ENCODE measurements at places on chromosomes 2 and 18.
A peak's percentile ranks its signal among the peaks of the same experiment; 100 is the strongest.

- no peak for DNase-seq
These were observed 1.8 kb downstream of the NMI start for GRCh38 chr2:151287513-151288250.

GRCh38 chr2:80303909-80304837, at the start of gene LRRTM1:
LRRTM1 (minus strand) TSS chr2:80304752; CDS start chr2:80303819, 933 bp downstream.
- DNase-seq, result peak; percentile 9

GRCh38 chr2:240567137-240567871, 980 bp upstream of the RNPEPL1 start:
- DNase-seq, result no peak

GRCh38 chr2:60873381-60873780, 8.0 kb upstream of the REL start:
- DNase-seq, result no peak

DNA sequence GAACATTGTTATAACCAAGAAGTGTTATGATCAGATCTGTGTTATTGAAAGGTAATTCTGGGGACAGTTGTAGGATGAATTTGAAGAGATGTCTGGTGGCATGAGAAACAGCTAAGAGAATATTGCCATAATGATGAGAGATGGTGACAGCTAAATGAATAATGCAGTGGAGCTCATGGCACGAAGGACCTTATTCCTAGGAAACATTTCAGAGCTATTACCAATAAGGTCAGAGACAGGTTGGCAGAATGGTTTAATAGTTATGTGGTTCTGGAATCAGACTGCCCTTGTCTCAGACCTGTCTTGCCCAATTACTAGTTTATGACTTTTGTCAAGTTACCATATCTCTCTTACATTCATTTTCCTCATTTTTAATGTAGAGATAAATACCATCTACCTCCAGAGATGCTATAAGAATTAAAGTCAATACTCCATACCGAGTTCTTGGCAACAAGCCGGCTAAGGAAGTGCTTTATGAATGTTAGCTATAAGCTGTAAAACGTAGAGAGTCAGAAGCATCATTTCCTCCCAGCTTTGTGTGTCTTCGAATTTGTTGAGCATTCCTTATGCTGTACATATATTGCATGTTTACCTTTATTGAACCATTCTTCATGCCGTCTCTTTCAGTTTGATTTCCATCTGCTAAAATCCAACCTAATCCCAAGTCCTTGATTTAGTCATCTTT, 73.6 kb upstream of the COL5A2 start:
- no peak for DNase-seq

DNA sequence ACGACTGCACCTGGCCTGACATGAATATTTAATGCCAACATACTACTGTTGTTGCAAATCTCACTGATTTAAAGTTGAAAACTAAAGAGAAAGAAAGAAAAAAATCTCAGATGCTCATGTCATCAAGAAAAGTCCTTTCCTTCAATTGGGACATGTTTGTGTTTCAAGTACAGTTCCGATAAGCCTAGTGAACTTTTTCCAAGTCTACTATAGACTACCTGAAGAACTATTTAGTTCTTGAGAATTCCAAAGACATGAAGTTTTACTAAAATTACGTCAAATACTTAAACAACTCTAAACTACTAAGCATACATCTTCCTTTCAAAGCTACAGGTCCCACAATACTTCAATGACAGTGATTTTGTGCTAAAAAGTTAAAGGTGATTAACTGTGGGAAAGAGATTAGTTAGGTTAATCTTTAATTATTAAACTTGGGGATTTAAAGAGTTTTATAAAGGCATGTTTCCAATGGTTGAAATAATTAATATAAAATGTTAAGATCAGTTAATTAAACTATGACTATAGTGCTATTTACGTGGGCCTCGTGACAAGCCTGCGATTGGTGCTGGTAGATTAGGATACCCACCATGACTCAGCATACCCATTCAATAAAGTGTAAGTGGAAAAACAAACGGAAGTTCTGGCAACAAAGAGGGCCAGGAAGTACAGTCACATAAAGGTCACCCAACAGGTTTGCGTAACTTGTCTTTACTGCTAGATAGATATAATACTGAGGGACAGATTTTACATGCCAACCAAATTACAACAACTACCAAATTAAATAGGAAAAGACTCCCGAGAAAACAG, 55.5 kb downstream of the SEPTIN10 start:
- DNase-seq, result no peak

Measured in ACHN (cell line).